Suppressor macrophage (primary cell): ENCODE measurements at places on chromosomes 7 and 10.

- DNase-seq: no peak
Measured at GRCh38 chr7:26036092-26036491, 115.9 kb upstream of the NFE2L3 start.

GRCh38 chr7:28774261-28774988, 183.7 kb downstream of the TRIL start:
- no peak for DNase-seq

GRCh38 chr10:97445357-97445721, 467 bp downstream of the EXOSC1 start:
- no peak for DNase-seq

DNA sequence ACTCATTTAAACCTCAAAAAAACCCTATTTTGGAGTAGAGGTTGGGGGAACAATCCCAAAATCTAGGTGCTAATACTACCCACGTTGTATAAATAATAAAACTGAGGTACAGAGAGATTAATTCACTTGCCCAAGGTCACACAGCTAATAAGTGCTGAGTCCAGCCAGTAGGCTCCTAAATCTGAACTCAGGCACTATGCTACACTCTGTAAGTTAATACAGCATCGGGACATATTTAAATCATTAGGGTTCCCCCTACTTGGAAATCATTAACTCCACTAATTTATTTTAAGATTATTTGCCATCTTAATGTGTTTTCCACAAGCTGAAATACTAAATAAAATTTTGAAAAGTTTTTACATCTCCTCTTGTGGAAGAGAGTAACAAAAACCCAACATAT, 24.2 kb downstream of the PIP4K2A start:
- DNase-seq: no peak

GRCh38 chr10:843703-844102, 87.8 kb downstream of the LARP4B start:
- DNase-seq: no peak

GRCh38 chr10:17031637-17032635, 97.7 kb downstream of the CUBN start:
- no peak for DNase-seq

- no peak for DNase-seq
Measured at GRCh38 chr10:116005301-116005700, 267.7 kb downstream of the GFRA1 start.

- no peak for DNase-seq
Measured at GRCh38 chr7:91796122-91796521, 84.4 kb downstream of the MTERF1 start.
